Activated CD4-positive, alpha-beta memory T cell treated with anti-CD3 and anti-CD28 coated beads, Interleukin-2, amount 10 ng/mL, durations not matched to agents 7 days and 5 days (primary cell): ENCODE measurements at places on chromosomes 5 and 9.
A peak's percentile ranks its signal among the peaks of the same experiment; 100 is the strongest.

DNA sequence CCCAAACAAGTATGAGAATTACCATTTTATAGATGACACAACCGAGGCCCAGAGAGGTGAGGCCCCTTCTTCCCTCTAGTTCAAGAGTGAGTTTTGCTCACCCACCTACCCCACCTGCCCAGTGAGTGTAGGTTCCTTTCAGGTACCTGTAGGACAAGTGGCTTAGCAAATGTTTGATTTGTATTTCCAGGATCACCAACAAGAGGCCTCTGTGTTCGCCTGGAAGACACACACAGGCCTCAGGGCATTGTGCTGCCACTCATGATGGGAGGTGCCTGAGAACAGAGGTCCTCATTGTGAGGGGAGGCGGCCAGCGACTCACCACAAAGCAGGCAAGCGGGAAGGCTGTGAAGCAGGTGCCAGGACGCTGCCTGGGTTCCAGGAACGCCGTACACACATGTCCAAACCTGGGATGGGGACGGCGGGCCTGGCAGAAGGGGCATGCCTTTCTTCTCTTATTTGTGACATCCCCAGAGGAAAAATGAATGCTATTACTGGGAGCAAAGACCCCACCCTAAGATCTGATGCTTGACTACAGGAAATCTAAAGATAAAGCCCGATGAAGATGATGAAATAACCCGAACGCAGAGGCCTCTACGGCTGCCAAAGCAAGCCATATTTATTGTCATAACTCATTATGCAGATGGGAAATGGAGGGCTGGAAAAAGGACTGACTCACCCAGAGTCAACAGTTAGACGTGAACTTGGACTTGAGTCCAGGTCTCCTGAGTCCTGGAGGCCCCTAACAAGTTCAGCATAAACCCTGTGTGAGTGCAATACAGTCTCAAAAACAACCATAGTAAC, 60.2 kb upstream of the SLC25A51 start:
- DNase-seq: no peak

GRCh38 chr9:99108131-99108530, 3.2 kb downstream of the TGFBR1 start:
- no peak for DNase-seq

- no peak for DNase-seq
Measured at GRCh38 chr9:129374651-129375050, 196.6 kb upstream of the IER5L start.

DNA sequence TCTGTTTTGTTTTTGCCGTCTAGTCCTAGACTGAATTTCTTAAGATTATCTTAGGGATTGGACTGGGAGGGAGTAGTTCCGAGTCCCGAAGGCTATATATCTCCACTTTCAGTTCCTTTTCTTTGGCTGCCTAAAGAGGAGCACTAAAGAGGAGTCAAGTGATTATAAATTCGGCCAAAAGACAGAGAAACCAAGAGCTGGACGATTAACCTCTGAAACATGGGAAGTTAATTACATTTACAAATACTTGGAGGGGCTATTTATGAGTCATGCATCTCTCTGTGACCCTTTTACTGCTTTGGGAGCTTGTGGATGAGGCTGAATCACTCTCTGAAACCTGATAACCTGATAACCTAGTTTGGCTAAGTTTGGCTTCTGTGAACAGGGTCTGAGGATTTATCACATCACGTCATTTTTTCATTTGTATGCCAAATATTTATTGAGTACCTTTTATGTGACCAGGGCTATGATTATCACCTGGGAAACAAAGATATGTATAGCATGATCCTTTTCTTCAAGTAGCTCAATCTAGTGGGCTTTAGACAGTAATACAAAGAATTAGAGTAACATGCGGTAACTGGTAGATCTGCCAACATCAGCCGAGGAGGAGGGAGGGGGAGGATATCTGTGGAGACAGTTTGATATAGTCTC, 180.9 kb downstream of the CD180 start:
- no peak for DNase-seq

DNA sequence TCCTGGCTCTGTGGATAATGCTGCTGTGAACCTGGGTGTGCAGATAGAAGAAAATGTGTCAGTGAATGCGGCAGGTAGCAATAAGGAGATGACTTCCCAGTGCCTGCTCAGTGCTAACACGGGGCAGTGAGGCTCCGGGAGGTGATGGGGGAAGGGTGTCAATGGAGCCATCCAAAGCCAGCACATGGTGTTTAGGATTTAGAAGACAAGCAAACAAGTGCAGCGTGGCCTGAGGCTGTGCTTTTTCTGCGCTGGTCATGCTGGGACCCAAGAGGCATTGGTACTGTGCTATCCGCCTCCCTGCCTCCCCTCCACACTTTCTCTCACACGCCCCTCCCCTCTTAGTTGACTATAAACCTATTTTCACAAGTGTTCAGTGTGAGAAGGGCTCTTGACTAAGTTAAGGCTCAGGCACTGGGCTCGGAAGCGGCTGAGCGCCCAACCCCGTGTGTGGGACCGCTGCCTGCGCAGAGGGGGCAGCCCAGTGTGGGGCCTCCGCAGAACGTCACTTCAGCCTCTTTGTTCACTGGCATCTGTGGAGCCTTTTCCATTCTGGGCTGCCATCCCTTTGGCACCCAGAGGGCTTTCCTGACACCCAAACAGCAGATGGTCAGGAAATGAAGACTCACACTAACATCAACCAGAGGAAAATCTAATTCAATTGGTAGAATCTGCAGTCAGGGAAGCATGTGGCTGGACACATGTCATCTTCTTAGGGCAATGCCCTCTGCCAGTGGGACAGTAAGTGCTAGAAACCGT, 21.8 kb upstream of the NINJ1 start:
- no peak for DNase-seq

DNA sequence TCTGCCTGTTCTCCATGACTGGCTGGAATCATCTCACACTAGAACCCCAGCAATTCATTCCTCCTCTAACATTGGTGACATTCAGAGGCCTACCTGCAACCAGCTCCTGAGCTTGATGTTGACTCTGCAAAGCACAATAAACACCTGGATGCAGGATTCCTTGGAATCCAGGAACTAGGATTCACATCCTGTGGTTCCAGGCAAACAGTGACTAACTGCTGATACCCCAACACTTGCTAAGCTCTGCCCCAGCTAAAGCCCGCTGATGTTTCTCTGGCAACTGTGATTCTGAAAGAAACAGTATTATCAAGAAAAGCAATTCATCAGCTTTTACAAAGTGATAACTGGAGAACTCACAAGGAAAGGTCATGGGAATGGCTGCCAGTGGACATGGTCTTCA, 29.2 kb downstream of the SUSD1 start:
- no peak for DNase-seq

DNA sequence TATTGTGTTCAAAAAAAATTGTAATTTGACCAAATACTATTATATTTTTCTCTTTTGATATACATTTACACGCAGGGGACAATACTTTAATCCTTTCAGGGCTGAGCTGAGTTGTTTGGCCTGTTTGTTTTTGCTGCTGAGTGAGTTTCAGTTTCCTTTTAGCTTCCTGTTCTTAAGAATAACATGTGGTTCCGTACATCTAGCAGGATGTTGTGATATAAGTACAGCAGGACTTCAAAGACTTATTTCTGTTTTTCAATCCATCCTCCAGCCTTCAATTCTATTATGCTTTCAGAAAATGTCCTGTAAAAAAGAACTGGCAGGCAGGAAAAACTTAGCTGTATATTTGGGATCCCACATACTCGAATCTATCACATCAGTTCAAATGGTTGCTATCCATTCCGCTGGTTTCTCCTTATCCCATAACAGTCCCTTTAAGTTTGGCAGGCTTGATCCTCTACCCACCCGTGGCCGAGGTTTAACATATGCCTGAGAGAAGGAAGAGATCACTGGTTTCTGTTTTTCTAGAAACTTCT, 1037.3 kb upstream of the ACO1 start:
- no peak for DNase-seq

GRCh38 chr5:73670731-73671130, 44.7 kb downstream of the ARHGEF28 start:
- DNase-seq: no peak

GRCh38 chr9:116541402-116541801, 145.7 kb upstream of the TRIM32 start:
- no peak for DNase-seq

DNA sequence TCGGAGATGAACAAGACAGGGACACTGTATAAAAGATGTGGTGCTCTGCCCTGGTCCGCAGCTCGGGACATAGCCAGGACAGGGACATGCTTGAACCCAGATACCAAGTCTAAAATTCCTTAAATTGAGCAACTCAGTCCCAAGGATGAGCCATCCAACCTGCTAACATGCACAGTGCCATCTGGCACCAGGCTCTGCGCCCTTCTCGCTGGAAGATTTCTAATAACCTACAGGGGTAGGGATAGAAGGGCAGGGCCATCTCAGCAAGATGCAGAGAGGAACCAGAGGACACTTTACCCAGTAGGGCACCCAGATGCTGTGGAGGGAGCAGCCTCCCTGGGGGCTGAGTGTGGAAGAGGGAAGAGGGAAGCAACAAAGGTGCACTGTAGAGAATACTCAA, 60.1 kb downstream of the SEMA4D start:
- DNase-seq: no peak

- no peak for DNase-seq
Measured at GRCh38 chr9:135065804-135066203, 21.7 kb upstream of the OLFM1 start.

DNA sequence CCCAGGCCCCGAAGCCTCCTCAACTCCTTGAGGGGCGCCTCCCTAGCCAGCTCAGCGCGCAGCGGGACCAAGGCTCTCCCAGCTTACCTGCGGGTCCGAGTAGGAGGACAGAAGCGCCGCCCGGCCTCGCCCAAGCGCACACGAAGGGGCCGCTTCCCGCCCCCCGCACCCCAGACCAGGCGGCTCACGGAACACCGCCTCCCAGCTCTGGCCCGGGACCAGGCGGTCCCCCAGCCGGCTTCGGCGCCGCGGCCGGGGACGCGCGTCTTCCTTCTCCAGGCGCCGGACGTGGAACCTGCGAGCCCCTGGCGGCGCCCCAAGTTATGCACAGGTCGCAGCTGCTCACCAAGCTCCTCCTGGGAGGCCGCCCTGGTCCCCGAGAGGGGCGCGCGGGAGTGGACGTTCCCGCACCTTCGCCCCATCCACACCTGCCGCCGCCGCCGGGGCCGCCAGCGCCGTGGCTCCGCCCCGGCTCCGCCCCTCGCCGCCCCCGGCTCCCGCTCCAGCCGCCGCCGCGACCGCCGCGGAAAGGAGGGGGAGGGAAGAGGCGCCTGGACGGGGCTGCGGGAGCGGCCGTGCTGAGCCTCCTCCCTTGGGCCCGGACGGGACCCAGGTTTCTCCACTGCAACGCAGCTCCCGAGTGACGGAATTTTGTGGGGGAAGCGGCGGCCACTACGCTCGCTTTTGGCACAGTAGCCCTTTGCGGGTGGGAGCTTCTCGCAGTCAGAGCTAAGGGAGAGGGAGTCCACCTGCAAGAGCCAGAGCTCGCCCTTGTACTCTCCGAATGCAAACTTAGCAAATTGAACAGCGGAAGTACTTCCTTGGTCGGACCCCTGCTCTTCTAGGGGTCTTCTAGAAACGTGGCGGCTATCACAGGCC, 77.5 kb upstream of the IFNE start:
- peak; percentile 47 for DNase-seq

- no peak for DNase-seq
Measured at GRCh38 chr5:170192829-170193228, 40.0 kb upstream of the C5orf58 start.

DNA sequence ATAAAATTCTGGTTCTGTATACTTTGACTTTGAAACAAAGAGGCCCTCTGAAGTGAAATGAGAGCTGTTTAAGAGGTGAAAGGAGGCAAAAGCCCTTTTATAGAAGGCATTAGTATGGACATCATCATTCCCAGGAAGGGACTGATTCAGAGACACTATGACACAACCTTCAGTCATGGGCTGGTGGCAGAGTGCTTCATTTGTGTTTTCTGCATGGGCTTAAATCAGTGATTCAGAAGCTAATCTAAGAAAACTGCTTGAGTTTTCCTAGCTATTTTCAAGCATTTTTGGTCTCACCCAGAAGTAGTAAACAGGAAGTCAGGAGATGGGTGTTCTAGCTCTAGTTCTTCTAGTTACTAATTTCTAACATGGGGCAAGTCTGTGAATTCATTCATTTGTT, 288.9 kb downstream of the TRPM3 start:
- DNase-seq: no peak

DNA sequence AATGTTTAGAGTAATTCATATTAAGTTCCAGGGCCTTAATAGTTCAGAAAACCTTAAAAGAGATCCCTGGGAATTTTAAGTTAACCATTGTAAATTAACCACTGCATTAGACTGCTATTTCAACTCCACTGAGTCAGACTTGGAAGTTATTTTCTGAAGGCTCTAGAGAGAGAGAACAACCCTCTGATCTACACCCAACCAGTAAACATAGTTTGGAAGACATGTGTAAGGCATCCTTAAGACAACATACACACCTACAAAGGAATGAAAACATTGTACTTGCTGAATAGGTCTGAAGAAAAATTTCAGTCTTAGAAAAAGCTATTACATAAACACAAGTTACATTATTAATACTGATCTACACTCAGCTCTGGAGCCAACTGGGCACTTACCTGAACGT, 158.2 kb upstream of the FST start:
- no peak for DNase-seq

DNA sequence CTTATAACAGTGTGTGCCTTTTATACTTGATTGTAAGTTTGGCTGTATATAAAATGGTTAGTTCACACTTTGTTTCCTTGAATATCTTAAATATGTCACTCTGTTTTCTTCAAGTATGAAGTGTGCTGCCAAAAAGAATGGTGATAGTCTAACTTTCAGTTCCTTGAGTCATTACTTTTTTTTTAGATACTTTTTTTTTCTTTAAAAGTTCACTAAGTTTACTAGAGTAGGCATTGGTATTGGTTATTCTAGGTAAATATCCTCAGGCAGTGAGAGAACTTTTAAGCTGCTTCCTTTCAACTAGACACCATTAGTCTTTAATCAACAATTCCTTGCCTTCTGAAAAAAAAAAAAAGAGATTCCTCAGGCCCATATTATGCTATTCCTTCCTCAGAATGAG, 41.9 kb downstream of the SPEF2 start:
- no peak for DNase-seq

DNA sequence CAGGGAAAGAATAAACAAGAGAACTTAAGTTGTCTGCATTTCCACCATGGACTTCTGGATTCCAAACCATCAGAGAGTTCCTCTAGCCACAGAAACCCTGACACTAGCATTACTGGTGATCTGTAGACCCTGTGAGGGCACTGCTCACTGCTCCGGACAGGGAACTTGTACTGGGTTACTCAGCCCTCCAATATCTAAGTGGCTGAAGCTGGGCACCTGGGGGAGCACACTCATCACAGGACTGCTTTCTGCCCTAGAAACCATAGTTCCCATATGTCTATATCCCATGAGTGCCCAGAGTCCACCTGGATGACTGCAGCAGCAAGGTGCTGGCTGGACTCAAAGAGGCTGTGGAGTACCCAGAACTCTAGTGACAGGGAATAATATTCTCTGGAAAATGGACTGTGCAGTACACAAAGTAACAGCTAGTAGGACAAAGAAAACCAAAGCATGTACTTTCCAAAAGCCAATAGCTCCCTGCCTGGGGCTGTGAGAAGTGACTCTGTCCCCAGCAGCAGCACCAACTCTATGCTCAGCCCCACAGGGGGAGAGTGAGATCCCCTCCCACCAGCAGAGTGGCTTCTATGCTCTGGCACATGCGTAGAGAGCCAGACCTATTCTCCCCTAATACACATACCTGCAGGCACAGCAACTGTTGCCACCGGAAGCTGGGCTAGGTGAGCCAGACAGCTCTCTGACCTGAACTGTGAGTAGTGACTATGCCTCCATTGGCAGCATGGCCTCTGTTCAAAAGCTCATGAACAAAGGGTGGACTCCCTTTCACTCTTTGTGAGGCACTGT, 472.9 kb upstream of the FTMT start:
- DNase-seq: no peak

- DNase-seq: no peak
Measured at GRCh38 chr5:160020266-160020770, 11.4 kb downstream of the TTC1 start.

GRCh38 chr5:125829349-125829748, 593.9 kb upstream of the GRAMD2B start:
- DNase-seq: no peak
